ENCODE measurements at places on chromosomes 3 and 15.

DNA sequence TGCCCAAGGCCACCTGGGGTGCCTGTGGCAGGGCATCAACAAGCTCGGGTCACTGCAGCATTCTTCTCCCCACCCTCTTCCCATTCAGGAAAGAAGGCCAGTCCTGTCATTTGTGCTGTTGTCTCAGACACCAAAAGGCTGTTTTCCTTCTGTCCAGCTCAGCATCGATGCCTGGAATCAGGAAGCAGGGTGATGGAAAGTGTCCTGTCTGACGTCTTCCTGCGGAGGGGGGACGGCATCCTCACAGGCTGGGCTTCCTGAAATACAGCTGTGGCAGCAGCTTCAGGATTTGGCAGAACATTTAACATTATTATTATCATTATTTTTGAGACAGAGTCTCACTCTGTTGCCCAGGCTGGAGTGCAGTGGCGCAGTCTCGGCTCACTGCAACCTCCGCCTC is 33.0 kb upstream of the ANKDD1A start:
- DNase-seq, result no peak

DNA sequence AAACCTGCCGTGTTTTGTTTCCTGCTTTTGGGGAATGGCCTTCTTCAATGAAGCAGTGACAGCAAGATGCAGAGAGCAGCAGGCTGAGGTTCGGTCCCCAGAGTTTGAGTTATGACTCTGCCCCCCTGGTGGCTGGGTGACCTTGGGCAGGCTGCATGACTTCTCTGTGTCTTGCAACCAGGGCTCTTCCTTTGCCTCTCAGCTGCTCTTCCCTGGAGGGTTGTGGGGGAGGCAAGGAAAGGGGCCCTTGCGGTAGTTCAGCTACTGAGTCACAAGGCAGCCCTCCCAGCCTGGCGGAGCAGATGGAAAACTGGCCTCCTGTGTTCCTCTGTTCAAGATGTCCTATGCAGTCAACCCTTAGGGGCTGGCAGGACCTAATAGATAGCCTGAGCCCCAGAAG is 17.1 kb downstream of the CTXND1 start:
- peak; percentile 53 for DNase-seq

GRCh38 chr3:49352890-49353421 is 5.2 kb downstream of the GPX1 start:
- no peak for DNase-seq

DNA sequence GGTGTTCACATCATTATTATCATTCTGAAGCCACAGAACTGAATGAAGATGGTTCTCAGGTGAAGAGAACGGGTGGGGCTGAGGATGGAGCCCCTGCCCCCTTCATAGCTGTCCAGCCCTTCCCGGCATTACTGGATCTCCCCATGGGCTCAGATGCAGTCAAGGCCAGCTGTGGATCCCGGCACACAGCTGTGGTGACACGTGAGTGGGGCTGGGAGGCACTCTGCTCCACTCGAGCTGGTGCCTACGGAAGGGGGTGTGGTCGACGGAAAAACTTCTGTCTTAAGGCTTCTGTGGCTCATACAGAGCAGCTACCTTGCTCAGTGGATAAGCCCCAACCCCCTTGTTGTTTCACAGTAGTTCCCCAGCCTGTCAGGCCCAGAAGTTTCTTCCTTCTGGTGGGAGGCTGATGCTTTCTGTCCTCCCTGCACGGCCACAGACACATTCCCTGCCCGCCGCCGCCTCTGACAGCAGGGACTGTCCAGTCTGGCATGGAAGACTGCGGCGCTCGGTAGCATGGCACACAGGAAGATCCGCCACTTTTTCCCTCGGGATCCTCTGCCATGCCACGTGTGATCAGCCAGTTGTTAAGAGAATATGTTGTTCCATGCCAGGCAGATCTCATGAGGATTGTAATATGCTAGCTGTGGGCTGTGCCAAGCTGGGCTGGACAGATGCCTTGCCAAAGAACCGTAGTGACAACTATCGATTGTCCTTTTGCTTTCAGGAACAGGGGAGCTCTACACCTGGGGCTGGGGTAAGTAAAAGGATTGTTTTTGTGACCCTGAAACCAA is 5.8 kb downstream of the RCCD1 start:
- no peak for DNase-seq

- no peak for DNase-seq
Measured at GRCh38 chr15:40257656-40258450, 19.0 kb downstream of the PAK6 start.

GRCh38 chr3:44416031-44417030 is 61.1 kb downstream of the ZNF445 start:
- DNase-seq, result no peak

DNA sequence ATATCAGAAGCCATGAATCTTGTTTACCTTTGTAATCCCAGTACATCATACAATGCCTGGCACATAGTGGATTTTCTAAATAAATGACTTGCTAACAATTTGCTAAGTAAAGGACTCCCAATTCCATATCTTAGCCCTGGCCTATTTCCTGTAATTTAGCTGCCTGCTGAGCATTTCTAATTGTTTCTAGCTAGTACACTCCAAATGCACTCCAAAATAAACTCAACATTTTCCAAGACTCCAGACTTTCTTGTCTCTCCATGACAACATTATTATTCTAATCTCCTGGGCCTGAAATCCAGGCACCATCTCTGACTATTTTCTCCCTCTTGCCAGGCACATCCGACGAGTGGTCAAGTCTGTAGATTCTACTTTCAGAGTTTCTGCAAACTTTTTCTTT is 773.5 kb downstream of the SQOR start:
- DNase-seq, result no peak

DNA sequence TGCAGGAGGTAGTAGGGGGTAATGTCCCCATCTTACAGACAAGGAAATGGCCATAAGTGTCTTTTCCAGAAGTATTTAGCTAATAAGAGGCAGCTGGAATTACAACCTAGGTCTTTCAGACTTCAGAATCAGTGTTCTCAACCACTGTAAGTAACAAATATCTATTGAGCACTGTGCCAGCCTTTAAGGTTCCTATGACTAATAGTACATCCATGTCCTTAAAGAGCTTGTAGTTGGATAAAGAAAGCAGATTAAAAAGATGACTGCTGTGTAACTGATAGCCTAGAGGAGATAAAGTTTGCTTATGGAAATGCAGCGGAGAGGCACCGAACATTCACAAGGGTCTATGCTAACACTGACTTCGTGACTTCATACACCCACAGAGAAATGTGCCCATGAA is 136.0 kb downstream of the KCNMB2 start:
- no peak for DNase-seq

GRCh38 chr15:58707397-58707796 is 42.1 kb downstream of the ADAM10 start:
- DNase-seq, result no peak

- DNase-seq, result no peak
Measured at GRCh38 chr15:63565536-63566186, 31.5 kb upstream of the FBXL22 start.

- DNase-seq, result no peak
Measured at GRCh38 chr3:21835264-21835663, 84.3 kb upstream of the ZNF385D start.

- DNase-seq, result no peak
Measured at GRCh38 chr3:114328345-114328744, 34.5 kb downstream of the TIGIT start.

GRCh38 chr3:172101107-172101506 is 61.7 kb downstream of the FNDC3B start:
- DNase-seq, result no peak

- DNase-seq, result no peak
Measured at GRCh38 chr15:77243135-77243534, 172.2 kb upstream of the TSPAN3 start.

DNA sequence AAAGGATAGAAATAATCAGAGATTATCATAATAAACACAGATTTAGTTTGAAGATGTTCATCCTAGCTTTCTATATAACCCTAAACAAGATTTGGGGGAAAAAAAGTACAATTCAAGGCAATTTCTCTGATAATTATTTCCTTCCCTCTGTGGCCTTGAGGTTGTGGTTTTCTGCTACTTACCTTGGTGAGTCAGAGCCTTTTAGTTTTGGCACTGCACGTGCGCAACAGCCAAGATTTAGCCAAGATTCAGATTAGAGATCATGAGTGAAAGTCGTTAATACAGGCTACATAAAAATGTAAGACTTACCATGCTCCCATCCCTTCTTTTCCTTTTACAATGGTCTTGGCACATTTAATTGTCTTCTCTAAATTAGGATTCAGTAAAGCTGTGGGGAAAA is 6.7 kb downstream of the LYZL4 start:
- DNase-seq, result no peak

DNA sequence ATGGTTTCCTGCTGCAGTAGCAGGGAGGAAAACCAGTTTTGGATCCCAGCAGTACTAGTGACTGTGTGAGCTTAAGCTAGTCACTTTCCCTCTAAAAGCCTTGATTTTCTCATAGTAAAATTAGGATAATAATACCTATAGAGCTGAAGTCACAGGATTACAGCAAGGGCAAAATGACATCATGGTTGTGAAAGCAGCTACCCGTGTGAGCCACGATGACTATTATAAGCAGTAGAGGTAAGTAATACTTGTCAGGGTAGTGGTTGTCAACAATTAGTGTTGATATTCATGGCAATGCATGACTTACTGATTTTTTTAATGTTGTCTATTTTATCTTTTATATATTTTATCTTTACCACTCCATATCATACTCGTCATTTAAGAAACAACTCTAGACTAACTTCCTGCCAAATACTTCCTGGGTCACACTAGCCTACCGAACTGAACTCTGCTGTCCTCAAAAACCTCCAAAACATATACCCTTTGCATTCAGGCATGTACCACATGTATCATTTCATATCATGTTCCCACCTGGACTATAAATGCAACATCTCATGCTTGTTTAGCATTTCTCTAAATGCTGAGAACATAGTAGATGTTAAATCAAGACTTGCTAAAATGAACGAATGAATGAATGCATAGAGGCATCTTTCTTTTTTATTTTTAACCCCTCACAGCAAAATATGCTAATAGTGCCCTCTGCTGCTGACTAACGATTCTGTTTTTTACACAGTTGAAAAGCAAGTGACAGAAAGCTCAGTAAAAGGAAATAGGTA is 172.6 kb downstream of the P3H2 start:
- DNase-seq, result peak; percentile 66

DNA sequence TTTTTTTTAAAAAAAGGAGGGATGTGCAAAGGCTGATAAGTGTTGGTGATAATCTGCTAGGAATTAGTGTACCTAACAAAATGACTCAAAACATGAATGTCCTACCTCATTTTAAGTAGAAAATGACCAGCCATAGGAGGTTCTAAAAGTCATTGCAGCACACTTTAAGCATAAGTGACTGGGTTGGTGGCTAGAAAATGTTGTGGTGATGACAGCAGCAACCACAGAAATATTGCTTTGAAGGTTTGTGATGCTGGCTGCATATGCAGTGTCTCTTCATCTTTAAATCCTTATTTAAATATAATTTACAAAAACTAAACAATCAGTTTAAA is 55.2 kb downstream of the CMSS1 start:
- no peak for DNase-seq

DNA sequence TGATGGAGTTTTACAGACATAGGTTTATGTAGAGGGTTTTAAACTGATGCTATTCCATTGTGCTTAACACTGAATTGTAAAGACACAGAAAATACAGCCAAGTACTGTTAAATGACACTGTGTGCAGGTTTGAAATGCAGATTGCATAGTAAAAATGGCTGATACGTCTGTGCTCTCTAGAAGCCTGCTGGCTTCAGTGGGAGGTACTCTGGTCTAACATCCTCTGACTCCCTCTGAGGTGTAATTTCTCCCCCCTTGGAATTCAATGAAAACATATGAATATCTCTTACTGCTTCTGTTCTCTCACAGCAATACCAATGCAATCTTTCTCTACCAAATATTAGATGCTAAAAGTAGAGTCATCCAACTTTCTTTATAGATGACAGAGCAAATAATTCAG is 176.6 kb downstream of the SLC9A9 start:
- DNase-seq, result no peak

- DNase-seq, result no peak
Measured at GRCh38 chr15:49227602-49228001, 57.6 kb downstream of the GALK2 start.

- DNase-seq, result peak; percentile 38
Measured at GRCh38 chr15:40353697-40354096, 2.9 kb downstream of the PHGR1 start.

DNA sequence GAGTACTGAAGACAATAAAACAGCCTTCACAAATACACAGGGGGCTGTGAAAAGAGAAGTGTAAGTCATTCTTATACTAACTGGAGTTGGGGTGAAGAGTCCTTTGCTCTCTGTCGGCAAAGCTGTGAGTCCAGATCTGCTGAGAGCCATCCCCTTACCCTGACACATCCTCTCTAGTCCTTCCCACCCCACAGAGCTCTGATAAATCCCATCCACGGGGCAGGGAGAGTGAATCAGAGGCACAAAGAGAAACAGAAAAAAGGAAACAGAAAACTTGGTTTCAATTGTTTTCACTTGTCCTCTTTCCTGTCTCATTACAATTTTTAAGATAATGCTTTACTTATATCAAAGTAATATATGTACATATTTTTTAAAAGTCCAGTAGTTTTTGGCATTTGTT is 18.2 kb upstream of the ZNF639 start:
- peak; percentile 38 for DNase-seq

DNA sequence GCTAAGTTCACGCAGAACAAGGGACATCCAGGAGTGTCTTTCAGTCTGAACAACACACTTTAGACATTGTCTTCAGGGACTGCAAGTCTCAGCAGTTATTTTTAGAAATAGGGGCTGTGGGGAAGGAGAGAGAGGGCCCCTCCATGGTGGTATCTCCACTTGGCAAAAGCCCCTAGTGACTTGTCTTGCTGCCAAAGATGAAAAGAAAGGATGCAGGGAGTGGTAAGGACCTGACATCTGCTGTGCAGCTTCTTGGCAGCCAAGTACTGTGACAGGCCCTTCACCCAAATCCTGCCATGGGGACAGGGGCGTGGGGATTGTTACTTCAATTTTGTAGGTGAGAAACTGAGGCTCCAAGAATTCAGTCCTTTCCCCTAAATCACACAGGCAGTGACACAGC is 21.0 kb upstream of the SEMA6D start:
- DNase-seq, result no peak

GRCh38 chr3:174376346-174376745 is 482.8 kb upstream of the NAALADL2 start:
- DNase-seq, result no peak

GRCh38 chr15:66611257-66612053 is 45.7 kb upstream of the LCTL start:
- no peak for DNase-seq

DNA sequence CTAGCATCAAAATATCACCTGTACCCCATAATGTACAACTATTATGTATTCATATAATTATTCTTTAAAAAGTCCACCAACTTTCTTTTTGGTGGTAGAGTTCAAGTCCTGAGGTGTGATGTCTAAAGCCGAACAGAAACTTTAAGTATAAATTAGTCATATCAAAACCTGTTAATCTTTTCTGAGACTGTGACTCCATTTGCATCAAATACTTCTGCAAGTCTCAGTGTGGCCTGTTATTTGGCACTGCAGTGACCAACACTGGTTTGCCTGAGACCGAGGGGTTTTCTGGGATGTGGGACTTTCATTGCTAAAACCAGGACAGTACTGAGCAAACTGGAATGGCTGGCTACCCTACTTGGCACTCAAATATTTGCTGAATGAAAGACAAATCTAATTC is 7.3 kb downstream of the NGLY1 start:
- no peak for DNase-seq

All from NCI-H82 (cell line).